Activated T-helper 1 cell treated with anti-CD3 and anti-CD28 coated beads, Interleukin-12 subunit alpha, Interleukin-12 subunit beta, Interleukin-2, Interleukin-4 antibody, amounts not matched to agents 30 ng/mL and 10 ng/mL and 1 ng/mL, durations not matched to agents 14 hours and 24 hours and 36 hours (primary cell): ENCODE measurements at places on chromosomes 16 and 17. TPM values are rescaled to one million over a fixed set of nuclear protein-coding genes. Genes with fewer than 3 reads are reported as not detected.

CD300LB gene
- not detected in 2 replicates for total RNA-seq

DNA sequence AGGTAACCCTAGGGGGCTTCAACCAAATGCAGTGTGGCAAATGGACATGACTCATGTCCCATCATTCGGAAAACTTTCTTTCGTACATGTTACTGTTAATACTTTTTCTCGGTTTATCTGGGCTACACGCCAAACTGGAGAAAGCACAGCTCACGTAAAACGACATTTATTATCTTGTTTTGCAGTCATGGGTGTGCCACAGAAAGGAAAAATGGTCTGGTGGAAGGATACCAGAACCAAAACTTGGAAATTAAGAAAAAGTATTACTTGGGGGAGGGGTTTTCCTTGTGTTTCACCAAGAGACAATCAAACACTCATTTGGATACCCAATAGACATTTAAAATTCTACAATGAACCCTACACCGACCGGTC lies 23.6 kb downstream of the ALOX15B start:
- no peak overlapping the region for H3K4me3 ChIP-seq
- H3K27ac ChIP-seq = no peak overlapping the region
- peaks cover 13% of the 10 kb centered on the region for H3K4me1 ChIP-seq
- H3K36me3 ChIP-seq = no peaks in the 10 kb centered on the region
- DNase-seq = no peak

- H3K27ac ChIP-seq = no peak overlapping the region
- no peaks in the 10 kb centered on the region for H3K36me3 ChIP-seq
- H3K4me1 ChIP-seq = peaks cover 23% of the 10 kb centered on the region
- H3K4me3 ChIP-seq = no peak overlapping the region
- peaks cover 23% of the 10 kb centered on the region for H3K27me3 ChIP-seq
Measured at GRCh38 chr16:68381363-68381724, 67.0 kb downstream of the SMPD3 start.

DNA sequence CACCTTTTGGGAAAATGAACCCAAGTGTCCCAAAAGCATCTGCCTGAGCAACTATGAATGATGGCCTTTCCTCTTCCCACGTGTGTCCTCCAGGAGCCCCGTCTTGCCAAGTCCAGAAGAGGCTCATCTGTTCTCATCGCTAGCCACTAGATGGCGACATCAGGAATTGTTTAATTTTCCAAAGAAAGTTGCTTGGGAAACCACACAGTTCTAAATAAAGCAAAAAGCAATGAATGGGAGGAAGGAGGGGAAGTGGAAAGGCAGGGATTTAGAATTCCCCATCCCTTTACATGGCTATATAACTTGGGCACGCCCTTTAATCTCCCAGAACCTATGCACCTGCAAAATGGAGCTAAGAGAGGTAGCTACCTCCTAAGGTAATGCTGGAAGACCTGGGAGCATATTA lies 9.0 kb upstream of the CDH5 start:
- H3K27me3 ChIP-seq = peaks cover 17% of the 10 kb centered on the region
- no peak for DNase-seq
- H3K27ac ChIP-seq = no peak overlapping the region
- no peak overlapping the region for H3K4me3 ChIP-seq
- no peaks in the 10 kb centered on the region for H3K4me1 ChIP-seq
- no peaks in the 10 kb centered on the region for H3K36me3 ChIP-seq

DNA sequence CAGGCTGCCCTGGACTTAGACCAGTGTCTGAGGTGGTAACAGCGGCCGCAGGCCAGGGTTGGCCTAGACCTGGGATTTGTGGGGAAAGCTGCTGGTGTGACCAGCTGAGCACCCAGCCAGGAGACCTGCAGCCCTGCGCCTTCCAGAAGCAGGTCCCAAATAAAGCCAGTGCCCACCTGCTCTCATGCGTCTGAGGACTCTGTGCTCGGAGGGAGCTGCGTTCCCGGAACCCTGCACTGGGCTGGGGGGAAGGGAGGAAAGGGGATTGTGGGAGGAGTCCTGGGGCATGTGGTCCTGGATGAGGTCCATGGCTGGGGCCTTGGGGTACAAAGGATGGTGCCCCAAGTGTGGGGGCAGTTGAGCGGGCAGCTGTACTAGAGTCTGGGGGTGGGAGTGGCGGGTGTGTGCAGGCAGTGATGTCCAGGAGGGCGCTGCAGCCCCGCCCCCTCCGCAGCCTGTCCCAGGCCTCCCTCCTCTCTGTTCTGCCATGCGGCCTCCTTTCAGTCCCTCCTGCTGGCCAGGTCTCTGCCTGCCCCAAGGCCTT lies 1.8 kb upstream of the NECAB2 start:
- H3K27me3 ChIP-seq = peaks cover 13% of the 10 kb centered on the region
- DNase-seq = no peak
- no peak overlapping the region for H3K4me3 ChIP-seq

SLC6A2 gene
- total RNA-seq = not detected in 2 replicates

- peaks cover 31% of the 10 kb centered on the region for H3K36me3 ChIP-seq
- no peak overlapping the region for H3K4me3 ChIP-seq
- peaks cover 60% of the 10 kb centered on the region for H3K4me1 ChIP-seq
- no peaks in the 10 kb centered on the region for H3K27me3 ChIP-seq
- peak overlapping the region; percentile 5 for H3K27ac ChIP-seq
Measured at GRCh38 chr17:80682372-80682771, 137.7 kb downstream of the RPTOR start.

KRT31 gene
- not detected in 2 replicates for total RNA-seq

FNDC8 gene
- not detected in 2 replicates for total RNA-seq

SLC47A1 gene
- total RNA-seq = 0.26 and 0.44 TPM in 2 replicates

LRRC75A gene
- 1.6 TPM in 2 replicates for total RNA-seq

KRTAP2-1 gene
- total RNA-seq = not detected in 2 replicates

DNA sequence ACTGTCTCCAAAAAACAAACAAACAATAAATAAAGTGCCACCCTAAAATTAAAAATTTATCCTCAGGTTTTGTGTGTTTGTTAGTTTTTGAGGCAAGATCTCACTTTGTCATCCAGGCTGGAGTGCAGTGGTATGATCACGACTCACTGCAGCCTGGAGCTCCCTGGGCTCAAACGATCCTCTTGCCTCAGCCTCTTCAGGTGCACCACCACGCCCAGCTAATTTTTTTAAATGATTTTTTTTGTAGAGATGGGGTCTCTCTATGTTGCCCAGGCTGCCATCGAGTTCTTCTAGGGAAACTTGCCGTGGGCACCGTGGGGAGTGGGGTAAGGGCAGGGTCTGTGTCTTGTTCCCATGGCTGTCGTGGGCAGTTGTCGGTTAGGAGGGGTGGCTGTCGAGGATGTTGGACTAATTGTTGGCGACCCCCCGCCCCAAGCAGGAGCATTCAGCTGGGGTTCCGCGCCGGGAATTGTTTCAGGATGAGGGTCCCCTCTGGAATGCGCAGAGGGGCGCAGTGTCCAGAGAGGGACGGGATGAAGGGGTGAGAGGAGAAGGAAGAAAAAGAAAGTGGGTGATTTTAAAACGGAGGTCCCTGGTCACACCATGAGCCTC lies 1.1 kb upstream of the RNF213 start:
- DNase-seq = no peak
- peaks cover 10% of the 10 kb centered on the region for H3K36me3 ChIP-seq
- H3K4me1 ChIP-seq = peaks cover 63% of the 10 kb centered on the region
- peak overlapping the region; percentile 99 for H3K27ac ChIP-seq
- H3K27me3 ChIP-seq = no peaks in the 10 kb centered on the region
